Activated T-helper 1 cell treated with anti-CD3 and anti-CD28 coated beads, Interleukin-2, amount 50 U/mL, for 16 hours (primary cell): ENCODE measurements at places on chromosomes 2 and 18.

DNA sequence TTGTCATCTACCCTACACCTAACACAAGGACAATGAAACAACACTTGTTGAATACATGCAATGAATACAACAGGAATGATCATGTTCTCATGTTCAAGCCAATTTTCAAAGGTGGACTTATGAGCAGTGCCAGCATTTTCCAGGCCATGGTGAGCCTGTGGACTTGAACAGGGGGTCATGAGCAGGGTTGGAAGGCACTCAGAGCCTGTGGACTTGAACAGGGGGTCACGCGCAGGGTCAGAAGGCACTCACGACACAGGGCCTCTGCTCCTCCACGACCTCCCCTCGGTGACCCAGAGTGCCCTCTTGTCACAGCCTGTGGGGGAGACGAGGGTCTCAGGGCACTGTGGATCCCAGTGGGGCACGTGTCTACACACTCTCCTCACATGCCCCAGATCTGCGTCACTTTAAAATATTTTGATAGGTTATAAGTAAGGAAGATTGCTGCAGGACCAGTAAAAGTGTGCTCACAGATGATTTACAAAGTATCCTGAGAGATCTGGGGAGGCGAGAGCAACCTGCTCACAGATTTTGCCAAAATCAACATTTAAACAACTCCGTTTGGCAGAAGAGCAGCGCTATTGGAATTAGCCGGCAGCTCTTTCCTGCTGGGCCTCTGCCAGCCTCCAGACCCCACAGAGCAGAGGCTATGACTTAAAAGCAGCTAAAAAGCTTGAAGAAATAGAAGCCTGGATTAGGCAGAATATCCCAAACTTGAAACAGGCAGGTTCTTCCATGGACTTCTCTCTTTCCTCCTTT lies 121.9 kb downstream of the TMEM18 start:
- DNase-seq, result no peak

DNA sequence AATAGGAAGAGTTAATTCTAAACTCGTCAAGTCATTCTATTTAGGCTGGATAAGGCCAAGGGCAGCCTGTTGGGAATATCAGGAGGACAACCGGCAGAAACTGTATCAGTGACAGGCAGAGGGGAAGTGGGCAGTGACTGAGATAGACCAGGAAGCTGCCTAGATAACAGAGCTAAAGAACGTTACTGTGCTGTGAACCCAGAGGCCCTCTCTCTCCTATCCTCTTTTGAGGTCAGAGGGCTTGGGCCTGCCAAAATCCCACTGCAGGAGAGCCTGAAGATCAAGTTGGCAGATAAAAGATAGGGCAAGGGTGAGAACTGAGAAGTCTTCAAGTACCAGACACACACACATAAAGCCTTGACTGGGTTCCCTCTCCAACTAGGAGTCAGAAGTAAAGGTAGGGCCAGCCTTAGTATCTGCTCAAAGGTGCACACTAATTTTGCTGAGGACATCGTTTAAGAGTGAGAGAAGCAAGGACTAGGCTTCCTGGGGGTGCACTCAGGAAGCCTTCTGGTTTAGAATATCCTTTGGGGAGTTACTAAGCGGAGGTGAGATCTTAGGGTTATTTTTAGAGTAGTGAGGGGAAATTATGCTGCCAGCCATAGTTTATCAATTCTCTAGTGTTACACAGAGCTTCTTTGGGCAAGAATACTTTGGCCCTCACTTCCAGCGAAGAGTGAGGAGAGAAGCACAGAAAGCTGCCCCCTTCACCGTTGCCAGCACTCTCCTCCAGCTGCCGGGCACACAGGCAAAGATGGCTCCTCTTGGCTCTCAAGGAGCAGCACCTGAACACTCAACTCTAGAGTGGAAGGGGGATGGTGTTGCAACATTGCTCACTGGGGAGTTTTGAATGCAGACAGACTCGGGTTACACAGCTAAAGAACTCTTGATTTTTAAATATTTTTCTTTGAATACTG lies 9.8 kb downstream of the CAVIN2 start:
- DNase-seq, result no peak

DNA sequence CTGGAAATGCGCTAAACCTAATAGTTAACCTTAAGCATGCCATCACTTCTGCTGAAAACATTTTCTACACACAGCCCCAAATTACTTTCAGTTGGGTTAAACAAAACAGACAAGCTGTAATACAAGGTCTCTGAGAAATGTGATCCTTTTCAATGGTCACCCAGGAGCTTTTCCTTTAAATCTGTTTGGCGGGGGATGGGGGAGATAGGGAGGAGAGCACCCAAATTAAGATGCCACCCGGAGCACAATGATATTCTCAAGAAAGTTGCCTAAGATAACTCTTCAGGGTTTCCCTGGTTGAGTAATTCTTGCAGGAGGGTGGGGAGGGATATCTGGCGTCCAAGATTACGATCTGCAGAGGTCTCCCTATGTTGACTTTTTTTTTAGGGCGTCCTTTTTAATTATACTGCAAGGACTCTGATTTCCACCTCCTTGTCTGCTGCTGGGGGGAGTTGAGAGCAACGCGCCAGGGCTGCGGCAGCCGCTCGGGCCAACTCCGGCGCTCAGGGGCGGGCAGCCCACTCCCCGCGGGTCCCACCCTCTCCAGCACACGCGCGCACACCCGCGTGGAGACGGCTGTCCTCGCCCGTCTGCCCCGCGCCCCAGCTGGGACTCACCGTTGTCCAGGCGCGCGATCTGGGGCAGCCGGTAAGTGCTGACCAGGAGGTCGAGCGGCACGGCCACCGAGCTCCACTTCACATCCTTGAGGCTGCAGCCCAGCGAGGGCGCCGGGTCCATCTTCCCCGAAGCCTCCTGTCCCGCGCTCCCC lies 807 bp downstream of the GAREM1 start:
- DNase-seq, result no peak

DNA sequence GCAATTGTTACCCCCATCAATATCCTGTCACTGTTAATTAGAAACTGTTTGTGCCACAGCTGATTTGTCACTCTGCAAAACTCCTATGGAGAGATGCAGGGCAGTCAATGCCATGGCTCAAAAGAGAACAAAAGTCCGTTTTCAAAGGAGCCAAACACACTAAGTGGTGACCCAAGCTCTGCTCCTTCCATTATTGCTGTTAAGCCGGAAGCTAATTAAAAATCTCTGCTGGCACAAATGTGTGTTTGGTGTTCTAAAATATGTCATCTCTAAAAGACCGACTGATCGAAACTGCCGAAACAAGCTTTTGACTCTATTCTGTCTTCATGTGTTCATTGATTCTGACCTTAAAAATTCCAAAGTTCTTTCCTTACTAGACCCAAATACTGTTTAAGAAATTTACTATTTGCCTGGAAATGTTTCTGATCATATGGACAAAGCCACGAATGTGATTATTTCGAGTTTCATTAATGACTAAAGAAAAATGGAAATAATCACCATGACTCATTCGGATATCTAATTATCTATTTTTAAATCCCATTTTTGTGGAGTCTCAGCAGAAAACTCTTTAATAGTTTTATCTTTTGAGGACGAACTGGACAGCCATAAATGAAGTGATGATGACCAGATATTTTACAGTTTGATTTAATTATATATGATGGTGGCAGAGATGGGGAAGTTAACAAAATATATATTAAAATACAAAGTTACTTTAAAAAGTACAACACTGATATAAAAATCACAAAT lies 287.6 kb downstream of the SOCS6 start:
- DNase-seq, result no peak
